ENCODE measurements at places on chromosomes 4 and X.
A peak's percentile ranks its signal among the peaks of the same experiment; 100 is the strongest.

GRCh38 chr4:11264841-11265240 lies 163.9 kb downstream of the HS3ST1 start:
- DNase-seq: no peak

- DNase-seq: no peak
Observed at GRCh38 chrX:31228909-31229308, 157.1 kb upstream of the FTHL17 start.

- DNase-seq: no peak
Observed at GRCh38 chr4:59881632-59882031, 1318.5 kb upstream of the ADGRL3 start.

DNA sequence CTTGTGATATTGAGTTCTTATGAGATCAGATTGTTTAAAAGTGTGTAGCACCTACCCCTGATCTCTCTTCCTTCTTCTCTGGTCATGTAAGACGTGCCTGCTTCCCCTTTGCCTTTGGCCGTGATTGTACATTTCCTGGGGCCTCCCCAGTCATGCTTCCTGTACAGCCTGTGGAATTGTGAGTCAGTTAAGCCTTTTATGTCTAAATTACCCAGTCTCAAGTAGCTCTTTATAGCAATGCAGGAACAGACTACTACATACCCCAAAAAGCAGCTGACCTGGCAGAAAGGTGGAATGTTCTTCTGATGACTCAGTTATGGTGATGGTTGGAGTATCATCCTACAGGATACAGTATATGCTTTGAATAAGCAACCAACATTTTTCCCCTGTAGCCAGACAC lies 11.4 kb upstream of the MCUB start:
- DNase-seq: peak; percentile 85

DNA sequence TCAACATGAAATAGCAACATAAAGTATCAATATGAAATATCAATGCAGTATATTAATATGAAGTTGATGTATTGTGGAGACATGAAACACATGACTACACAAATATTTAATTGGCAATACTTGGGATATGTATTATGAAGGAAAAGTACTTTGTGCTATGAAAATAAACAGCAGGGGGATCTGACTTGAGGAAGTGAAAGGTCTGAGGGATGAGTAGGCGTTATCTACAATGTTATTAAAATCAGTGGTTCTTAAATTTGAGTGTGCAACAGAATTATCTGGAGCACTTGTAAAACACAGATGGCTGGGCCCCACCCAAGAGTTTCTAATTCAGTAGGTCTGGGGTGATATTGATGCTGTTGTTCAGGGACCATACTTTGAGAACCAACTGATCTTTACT lies 27.4 kb upstream of the ARX start:
- no peak for DNase-seq

DNA sequence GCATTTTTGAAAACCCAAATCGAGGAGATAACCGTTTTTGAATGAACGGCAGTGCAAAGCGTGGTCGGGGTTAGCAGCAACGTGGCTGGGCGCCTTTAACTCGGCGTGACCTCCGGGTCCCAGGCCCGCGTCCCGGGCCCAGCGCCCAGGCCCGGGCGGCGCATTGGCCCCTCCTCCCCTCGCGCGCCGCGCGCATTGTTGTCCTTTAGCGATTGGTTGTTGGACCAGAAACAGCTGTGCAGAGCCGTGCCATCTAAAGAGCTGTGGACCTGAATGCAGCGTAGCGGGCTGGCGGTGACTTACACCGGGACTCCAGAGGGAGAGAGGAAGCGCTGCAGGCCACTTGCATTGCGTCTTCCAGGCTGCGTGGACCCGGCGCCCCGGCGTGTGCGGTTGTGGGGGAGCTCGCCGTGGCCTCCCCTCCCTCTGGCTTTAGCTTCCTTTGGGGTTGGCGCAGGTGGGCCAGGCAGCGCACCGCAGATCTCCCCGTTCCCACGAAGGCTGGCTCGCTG lies at the start of gene STOX2:
TSS of gene STOX2 (plus strand) at position 227 of the 512 bp plus-strand sequence. CDS start 1,484 bp downstream, outside the sequence.
- no peak for DNase-seq

GRCh38 chrX:2654436-2655340 lies 36.4 kb upstream of the CD99 start:
- DNase-seq: no peak

DNA sequence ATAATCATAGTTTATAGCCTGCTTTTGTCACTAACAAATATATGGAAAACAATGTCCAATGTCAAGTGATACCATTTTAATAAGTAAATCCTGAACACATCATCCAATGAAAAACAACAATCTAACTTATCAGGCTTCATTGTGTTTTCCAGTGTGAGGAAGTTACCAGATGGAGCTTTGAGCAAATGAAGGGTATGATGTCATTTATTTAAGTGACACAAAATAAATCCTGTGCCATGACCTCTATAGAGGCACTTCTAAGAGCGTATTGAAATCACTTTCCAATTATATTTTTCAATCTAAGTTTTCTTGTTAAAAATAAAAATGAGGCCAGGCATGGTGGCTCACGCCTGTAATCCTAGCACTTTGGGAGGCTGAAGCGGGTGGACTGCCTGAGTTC lies 48.2 kb upstream of the NMU start:
- DNase-seq: no peak

DNA sequence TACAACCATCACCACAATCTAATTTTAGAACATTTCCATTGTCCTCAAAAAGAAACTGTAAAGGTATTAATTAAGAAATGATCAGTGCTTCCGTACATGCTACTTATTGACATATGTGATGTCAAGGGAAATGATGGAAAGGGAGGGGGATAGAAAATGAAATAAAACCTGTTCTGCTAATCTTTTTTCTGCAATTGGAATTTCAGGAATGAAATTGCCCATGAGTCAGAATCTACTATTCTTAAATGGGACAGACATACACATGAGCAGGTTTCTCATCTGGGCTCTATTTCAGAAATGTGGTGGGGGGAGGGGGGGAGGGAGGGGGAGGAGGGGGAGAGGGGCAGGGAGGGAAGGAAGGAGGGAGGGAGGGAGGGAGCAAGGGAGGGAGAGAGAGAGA lies 91.0 kb downstream of the SHROOM4 start:
- DNase-seq: no peak

GRCh38 chrX:22698151-22698550 lies 301.6 kb upstream of the DDX53 start:
- DNase-seq: no peak

DNA sequence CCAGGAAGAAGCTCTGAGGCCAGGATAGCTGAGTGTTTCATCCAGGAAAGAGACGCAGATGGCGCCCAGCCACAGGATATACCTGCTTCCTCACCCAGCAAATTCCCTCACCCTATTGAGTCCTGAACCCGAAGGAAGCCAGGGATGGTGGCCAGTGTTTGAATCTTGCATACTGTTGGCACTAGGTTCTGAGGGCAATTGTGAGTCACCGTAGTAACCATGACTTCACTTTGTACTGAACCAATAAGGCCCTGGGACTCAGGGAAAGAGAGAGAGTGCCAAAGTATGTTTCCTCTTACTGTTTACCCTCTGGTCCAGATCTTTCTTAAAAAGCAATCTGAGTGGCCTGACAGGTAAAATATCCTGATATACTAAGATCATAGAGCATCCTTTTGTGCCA lies 25.6 kb upstream of the SMIM10L2A start:
- peak; percentile 51 for DNase-seq

DNA sequence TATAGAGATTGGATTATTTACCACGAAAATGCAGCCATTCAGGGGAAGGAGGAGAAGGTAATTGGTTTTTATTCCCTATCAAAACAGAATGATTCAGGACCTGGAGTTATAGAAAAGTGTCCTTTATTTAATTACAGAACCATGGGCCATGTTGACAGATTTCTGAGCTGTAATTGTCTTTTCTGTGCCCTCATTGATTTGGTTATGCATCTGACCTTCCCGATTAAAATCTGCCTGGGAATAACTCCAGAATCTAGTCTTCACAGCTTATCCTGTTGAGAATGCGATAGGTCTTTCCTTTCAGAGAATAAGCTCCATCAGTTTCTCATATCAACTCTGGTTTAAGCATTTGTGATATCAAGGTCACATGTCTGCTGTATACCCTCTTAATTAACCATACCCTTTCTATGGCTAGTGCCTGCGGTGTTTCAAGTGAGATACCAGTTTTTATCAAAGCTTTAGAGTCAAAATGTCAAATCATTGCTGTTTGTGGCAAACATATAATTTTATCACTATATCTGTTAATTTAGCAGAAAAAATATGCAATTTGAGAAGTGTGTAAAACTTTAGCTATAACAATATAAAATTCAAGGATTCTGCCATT lies 37.2 kb upstream of the ANK2 start:
- DNase-seq: no peak

DNA sequence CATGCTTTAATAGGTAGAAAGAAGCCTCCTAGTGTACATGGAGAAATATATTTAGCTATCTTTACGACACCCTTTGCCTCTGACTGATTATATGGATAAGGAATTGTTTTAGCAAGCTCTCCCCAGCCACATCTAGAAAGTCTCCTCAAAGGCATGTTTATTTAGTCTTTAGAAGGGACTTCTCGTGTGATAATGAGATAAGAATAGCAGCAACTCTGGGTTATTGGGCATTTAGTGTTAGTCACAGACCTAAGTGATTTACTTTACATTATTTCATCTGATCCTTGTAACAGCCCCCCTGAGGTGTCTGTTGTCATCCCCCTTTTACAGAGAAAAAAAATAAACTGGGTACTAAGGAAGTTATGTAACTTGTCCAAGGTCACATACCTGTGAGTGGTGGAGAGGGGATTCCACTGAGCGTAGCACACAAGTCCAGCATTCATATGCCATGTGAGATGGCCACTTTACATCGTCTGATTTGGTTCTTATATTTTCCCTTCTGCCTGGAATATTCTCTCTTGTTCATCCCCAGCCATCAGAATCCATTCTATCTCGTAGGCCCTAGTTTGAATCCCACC lies 77.7 kb downstream of the TSPAN7 start:
- no peak for DNase-seq

All from glomerular endothelial cell (primary cell).